ENCODE measurements at places on chromosomes 5 and 9.

DNA sequence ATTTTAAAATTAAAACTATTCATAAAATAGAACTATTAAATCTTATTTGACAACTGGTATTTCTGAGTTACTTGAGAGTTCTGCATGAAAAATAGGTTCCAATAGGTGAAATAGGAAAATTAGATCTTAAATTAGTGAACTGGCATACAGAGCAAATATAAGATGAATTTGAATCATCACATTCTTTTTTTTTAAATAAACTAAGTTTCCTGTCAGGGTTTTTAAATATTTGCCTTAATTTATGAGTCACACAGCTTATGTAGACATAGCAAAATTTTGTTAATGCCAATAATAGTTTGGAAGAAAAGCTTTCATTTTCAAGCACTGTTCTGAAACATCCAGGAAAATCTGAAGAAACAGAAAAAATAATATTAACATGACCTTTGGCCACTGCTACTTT, 311.7 kb upstream of the HAPLN1 start:
- H3K27me3 ChIP-seq, result peaks cover 29% of the 10 kb centered on the region
- H3K4me1 ChIP-seq, result no peaks in the 10 kb centered on the region
- no peak for DNase-seq
- H3K27ac ChIP-seq, result no peak overlapping the region
- no peak overlapping the region for H3K4me3 ChIP-seq

GRCh38 chr5:137743031-137743640, 7.2 kb upstream of the KLHL3 start:
- peak; percentile 91 for DNase-seq
- H3K4me3 ChIP-seq, result no peak overlapping the region
- H3K4me1 ChIP-seq, result no peaks in the 10 kb centered on the region

DNA sequence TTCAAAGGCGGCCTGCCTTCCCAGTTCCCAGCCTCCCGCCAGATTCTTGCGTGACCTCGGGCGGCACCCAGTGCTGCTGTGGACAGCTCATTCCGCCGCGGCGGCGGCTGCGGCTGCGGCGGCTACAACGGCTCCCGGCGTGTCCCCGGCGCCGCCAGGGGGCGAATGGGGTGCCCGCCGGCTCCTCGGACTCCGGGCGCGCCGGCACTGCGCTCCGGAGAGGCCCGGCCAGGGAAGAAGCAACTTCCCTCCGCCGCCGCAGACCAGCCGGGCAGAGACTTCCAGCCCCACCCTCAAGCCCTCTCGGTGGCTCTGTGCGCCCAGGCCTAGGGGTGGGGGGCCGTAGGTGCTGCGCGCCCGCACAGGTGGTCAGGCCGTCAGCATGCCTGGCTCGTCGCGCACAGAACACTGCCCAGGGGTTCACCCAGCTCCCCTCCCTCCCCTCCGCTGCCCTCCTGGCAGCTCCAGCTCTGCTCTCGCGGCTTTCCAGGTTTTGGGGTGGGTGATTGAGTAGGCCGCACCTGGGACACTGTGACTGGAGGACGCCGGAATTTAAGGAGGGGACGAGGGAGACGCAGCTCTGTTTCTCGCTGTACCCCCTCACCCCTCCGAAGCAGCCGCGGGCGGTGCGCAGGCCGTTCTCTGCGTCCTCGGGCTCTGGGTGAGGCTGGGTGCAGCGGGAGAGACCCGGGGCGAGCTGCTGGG, 20.2 kb downstream of the IGIP start:
- DNase-seq, result peak; percentile 39
- H3K36me3 ChIP-seq, result no peaks in the 10 kb centered on the region
- no peak overlapping the region for H3K27ac ChIP-seq
- peaks cover 11% of the 10 kb centered on the region for H3K4me1 ChIP-seq
- H3K4me3 ChIP-seq, result no peak overlapping the region
- H3K27me3 ChIP-seq, result no peaks in the 10 kb centered on the region

- H3K27me3 ChIP-seq, result peaks cover 11% of the 10 kb centered on the region
- no peak overlapping the region for H3K4me3 ChIP-seq
- no peak for DNase-seq
- no peaks in the 10 kb centered on the region for H3K36me3 ChIP-seq
- H3K4me1 ChIP-seq, result no peaks in the 10 kb centered on the region
- no peak overlapping the region for H3K27ac ChIP-seq
These were observed 9.4 kb upstream of the ADAMTS12 start for GRCh38 chr5:33901156-33901555.

GRCh38 chr5:852018-852417, 1.2 kb upstream of the ZDHHC11 start:
- H3K4me1 ChIP-seq, result no peaks in the 10 kb centered on the region
- H3K4me3 ChIP-seq, result no peak overlapping the region
- no peak for DNase-seq
- no peak overlapping the region for H3K27ac ChIP-seq
- H3K27me3 ChIP-seq, result peaks cover 23% of the 10 kb centered on the region

DNA sequence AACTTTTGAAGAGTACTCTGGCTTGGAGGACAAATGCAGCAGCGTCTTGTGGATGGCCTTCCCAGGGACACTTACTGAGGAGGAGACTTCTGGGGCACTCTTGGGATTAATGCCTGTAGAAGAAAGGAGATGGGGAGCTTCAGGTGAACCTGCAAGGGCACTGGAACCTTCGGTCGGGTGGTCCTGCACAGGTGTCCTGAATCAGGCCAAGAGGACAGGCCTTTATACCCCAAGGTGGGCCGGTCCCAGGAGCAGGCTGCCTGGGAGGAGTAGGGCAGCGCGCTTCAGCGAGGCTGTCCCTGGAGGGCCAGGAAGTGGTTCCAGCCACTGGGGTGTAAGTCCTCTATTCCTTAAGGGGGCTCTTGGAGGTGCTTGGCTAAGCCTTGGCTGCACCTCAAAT, 27.9 kb downstream of the GADD45G start:
- no peak overlapping the region for H3K27ac ChIP-seq
- peaks cover 17% of the 10 kb centered on the region for H3K27me3 ChIP-seq
- no peak for DNase-seq
- no peaks in the 10 kb centered on the region for H3K36me3 ChIP-seq
- H3K4me3 ChIP-seq, result no peak overlapping the region

- H3K27ac ChIP-seq, result no peak overlapping the region
- H3K4me1 ChIP-seq, result peaks cover 1% of the 10 kb centered on the region
- H3K4me3 ChIP-seq, result no peak overlapping the region
- peak; percentile 78 for DNase-seq
- no peaks in the 10 kb centered on the region for H3K27me3 ChIP-seq
These were observed 531.6 kb upstream of the CLINT1 start for GRCh38 chr5:158390577-158390976.

GRCh38 chr9:91274949-91275492, 86.7 kb downstream of the AUH start:
- peaks cover 4% of the 10 kb centered on the region for H3K4me1 ChIP-seq
- H3K27ac ChIP-seq, result no peak overlapping the region
- no peaks in the 10 kb centered on the region for H3K36me3 ChIP-seq
- no peak for DNase-seq
- H3K4me3 ChIP-seq, result no peak overlapping the region

- H3K4me3 ChIP-seq, result no peak overlapping the region
- DNase-seq, result no peak
- no peaks in the 10 kb centered on the region for H3K4me1 ChIP-seq
- H3K27me3 ChIP-seq, result no peaks in the 10 kb centered on the region
These were observed 378.8 kb downstream of the OSTF1 start for GRCh38 chr9:75467142-75467541.

DNA sequence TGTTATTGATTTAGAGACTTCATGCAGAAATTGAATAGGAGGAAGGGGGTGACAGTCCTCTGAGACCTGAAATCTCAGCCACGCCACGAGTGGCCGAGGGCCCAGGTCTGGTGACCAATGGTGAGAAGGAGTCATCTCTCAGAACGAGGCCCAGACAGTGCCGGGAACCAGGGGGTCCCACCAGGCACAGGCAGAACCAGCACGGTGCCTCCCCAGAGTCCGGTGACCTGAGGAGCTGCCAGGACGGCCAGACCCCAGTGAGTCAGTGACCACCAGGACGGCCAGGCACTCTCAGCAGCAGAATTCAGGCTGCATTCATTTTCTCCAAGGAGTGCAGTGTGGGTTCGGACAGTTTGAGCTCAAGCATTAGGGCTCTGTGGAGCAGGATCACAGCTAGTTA, 43.8 kb upstream of the NKD2 start:
- peaks cover 52% of the 10 kb centered on the region for H3K27me3 ChIP-seq
- no peaks in the 10 kb centered on the region for H3K36me3 ChIP-seq
- no peak overlapping the region for H3K27ac ChIP-seq
- H3K4me1 ChIP-seq, result peaks cover 10% of the 10 kb centered on the region
- DNase-seq, result no peak

GRCh38 chr9:76456202-76456926, 2.6 kb upstream of the GCNT1 start:
- no peak overlapping the region for H3K4me3 ChIP-seq
- peaks cover 25% of the 10 kb centered on the region for H3K4me1 ChIP-seq
- no peaks in the 10 kb centered on the region for H3K27me3 ChIP-seq

- H3K27ac ChIP-seq, result no peak overlapping the region
- peak; percentile 35 for DNase-seq
- no peaks in the 10 kb centered on the region for H3K36me3 ChIP-seq
- H3K4me3 ChIP-seq, result no peak overlapping the region
- peaks cover 32% of the 10 kb centered on the region for H3K4me1 ChIP-seq
- H3K27me3 ChIP-seq, result no peaks in the 10 kb centered on the region
These were observed 26.2 kb downstream of the TYRP1 start for GRCh38 chr9:12719431-12719830.

DNA sequence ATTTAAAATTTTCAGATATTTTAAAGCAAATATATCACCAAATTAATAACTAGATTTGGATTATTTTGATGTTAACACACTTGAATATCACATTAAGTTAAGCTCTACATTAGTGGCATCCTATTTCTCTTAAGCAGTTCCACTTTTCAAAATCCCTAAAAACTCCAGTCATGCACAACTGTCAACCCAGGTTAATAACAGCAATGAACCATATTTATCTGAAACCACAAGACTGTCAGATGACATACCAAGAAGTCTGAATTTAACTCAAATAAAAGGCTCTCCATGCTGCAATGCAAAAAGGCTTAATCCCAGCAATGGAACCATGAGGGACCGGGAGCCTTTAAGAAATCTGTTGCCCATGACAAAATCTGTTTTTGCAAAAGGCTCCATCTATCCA, 27.5 kb downstream of the FNIP1 start:
- no peak overlapping the region for H3K4me3 ChIP-seq
- H3K27ac ChIP-seq, result no peak overlapping the region
- H3K36me3 ChIP-seq, result peaks cover 8% of the 10 kb centered on the region

GRCh38 chr5:82784521-82784920, 292.7 kb downstream of the TMEM167A start:
- H3K4me1 ChIP-seq, result no peaks in the 10 kb centered on the region
- H3K27me3 ChIP-seq, result no peaks in the 10 kb centered on the region
- no peaks in the 10 kb centered on the region for H3K36me3 ChIP-seq
- no peak for DNase-seq
- H3K4me3 ChIP-seq, result no peak overlapping the region

GRCh38 chr9:89036891-89037290, 45.6 kb downstream of the S1PR3 start:
- DNase-seq, result no peak
- no peaks in the 10 kb centered on the region for H3K27me3 ChIP-seq
- no peak overlapping the region for H3K27ac ChIP-seq
- H3K36me3 ChIP-seq, result peaks cover 5% of the 10 kb centered on the region
- peaks cover 6% of the 10 kb centered on the region for H3K4me1 ChIP-seq

GRCh38 chr9:105333076-105333475, 88.6 kb downstream of the SLC44A1 start:
- H3K27ac ChIP-seq, result no peak overlapping the region
- DNase-seq, result no peak
- H3K4me1 ChIP-seq, result no peaks in the 10 kb centered on the region
- H3K4me3 ChIP-seq, result no peak overlapping the region
- H3K27me3 ChIP-seq, result no peaks in the 10 kb centered on the region

DNA sequence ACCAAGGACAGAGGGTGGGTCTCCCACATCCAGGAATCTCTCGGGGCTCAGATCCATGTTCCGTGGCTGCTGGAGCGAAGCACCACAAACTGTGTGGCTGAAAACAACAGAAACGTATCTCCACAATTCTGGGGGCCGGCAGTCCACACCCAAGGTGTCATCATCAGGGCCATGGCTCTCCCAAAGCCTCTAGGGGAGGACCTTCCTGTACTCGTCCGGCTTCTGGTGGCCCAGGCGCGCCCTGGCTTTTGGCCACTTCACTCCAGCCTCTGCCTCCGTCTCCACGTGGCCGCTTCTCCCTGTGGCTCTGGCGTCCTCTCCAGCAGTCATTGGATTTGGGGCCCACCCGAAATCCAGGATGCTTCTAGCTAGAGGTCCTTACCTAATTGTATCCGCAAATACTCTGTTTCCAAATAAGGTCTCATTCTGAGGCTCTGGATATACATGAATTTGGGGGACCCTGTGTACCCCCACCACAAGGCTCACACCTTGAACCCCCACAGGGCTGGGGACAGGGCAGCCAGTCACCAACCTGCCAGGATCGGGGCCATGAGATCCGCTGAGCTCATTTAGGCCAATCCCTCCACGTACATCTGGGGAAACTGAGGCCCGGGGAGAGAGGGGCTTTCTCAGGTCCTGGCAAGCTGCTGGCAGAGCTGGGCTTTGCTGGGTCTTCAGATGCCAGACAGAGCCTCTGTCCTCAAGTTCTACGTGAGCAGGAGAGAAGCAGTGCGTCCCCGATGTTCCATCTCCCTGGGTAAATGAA, 158.2 kb downstream of the OLFM1 start:
- H3K27me3 ChIP-seq, result peaks cover 52% of the 10 kb centered on the region
- H3K4me1 ChIP-seq, result no peaks in the 10 kb centered on the region
- H3K36me3 ChIP-seq, result no peaks in the 10 kb centered on the region
- no peak overlapping the region for H3K4me3 ChIP-seq
- no peak for DNase-seq

GRCh38 chr9:121945281-121945680, 147.8 kb downstream of the TTLL11 start:
- H3K4me3 ChIP-seq, result no peak overlapping the region
- peaks cover 6% of the 10 kb centered on the region for H3K36me3 ChIP-seq
- no peaks in the 10 kb centered on the region for H3K27me3 ChIP-seq
- H3K27ac ChIP-seq, result peak overlapping the region; percentile 37

DNA sequence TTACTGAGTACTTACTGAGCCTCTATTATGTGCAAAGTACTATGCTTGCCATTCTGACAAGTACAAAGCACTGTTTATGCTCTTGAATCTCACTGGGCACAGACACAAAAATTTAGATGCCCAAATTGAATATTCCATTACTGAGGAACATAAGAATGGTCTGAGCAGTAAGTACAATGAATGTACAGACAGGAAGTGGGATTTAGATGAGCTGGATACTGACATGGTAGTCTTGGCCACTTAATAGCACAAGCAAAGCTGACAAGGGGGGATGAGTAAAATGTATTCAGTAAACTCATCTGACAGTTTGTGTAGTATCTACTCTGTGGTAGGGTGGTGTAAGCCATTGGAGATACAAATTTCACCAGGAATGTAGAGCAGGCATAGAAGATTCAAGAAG, 132.4 kb downstream of the EFNA5 start:
- H3K27me3 ChIP-seq, result no peaks in the 10 kb centered on the region
- H3K4me3 ChIP-seq, result no peak overlapping the region

DNA sequence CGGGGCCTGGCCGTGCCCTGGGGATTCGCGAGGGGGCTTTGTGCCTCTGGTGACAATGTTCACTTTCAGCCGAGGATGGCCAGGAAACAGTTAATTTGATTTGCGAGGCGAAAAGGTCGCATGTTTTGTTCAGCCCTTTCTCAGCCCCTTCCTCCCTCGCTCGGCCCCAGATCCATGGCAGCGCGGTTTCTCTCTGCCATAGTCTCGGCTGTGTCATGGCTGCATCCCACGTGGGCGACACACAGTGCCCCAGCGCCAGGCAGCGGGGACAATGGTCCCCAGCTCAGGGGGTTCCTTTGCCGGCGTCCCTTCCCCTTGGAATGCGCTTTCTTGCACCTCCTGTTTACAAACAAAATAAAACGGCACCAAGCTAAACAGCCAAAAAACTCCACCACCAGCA, 370.3 kb upstream of the IRX2 start:
- no peak for DNase-seq
- no peaks in the 10 kb centered on the region for H3K36me3 ChIP-seq
- no peaks in the 10 kb centered on the region for H3K4me1 ChIP-seq
- no peak overlapping the region for H3K27ac ChIP-seq
- no peaks in the 10 kb centered on the region for H3K27me3 ChIP-seq

Data from MCF 10A (cell line).